ENCODE measurements at places on chromosomes 1 and 21.

DNA sequence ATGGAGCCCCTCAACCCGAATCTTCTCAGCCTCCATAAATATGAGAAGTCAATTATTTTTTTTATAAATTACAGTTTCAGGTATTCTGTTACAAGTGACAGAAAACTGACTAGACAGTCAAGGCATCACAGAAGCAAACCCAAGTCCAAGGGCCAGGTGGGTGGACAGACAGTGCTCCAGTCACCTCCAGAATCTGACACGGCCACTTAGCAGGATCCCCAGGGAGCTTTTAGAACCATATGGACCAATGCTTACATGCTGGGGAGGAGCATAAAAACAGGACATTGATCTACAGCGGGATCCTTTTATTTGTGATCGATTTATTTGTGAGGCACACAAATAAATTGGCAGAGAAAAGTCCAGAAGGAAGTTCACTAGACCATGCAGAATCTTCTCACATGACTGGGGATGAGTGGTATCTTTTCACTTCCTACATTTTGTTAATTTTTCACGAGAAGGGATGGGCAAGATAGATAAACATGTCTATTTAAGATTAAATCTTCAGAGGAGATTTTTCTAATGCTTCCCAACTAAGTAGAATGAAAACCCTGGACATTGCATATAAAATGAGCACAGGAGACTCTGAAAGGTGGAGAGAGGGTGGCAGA lies 15.0 kb downstream of the ZNF496 start:
- ATAC-seq: no peak

DNA sequence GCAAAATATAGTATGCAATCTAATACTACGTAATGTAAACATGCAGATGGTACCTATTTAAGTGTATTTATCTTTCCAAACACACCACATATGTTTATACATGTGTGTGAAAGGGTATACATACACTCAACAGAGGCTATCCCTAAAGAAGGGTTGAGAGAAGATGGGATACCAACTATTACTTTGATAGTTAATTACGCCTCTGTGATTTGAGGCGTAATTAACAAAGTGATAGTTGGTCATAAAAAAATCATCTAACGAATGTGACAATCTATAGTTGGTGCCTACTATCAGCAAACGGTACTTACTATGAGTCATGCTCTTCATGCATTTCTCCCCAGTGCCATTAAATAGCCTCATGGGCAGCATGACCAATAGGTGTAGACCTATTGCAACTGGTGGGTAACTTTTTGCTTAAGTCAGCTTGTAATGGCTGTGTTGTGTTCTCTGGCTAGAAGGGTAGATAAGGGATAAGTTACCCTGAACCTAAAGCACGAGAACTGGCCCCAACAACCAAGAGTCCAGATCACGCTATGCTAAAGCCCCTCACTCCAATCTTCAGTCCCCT lies 15.3 kb downstream of the RCAN1 start:
- ATAC-seq: no peak

DNA sequence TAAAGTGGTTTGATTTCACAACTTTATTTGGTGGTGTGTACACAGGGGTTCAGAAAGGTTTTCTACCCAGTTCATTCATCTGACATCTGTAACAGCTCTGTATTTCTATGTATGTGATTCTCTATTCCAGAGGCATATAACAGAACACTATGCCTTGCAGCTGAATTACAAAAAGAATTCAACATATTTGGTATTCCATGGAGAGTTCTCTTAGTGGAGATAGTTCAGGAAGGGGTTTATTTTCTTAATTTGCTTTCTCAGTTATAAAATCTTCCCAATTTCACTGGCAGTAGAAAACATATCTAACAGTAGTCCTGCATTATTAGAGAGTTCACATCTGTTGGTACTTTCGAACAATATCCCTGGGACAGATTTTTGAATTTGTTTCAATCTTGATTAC lies 207.9 kb upstream of the LYPLAL1 start:
- ATAC-seq: no peak

DNA sequence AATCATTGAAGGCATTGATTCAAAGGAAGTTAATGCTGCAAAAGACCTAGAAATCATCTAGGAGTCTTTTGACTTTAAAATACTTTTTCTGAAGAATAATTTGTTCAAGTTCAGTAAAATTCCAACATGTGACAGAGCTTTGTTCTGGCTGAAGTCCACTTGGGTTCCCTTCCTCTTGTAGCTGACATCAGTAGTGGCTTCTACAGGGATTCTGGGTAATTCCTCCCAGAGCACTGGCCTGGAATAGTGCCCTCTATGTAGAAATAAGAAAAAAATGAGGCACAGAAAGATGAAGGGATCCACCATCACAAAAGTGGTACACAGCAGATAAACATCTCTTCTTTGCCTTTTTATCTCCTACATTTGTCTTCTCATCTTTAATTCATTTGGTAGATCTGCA lies 548.1 kb downstream of the LTN1 start:
- ATAC-seq: no peak

GRCh38 chr1:60461925-60462595 lies 388.5 kb upstream of the C1orf87 start:
- ATAC-seq: peak; percentile 95

GRCh38 chr1:20612221-20612746 lies 21.0 kb upstream of the PINK1 start:
- ATAC-seq: no peak

GRCh38 chr1:109912873-109913272 lies 2.2 kb downstream of the CSF1 start:
- no peak for ATAC-seq

GRCh38 chr1:246631426-246631825 lies 65.2 kb downstream of the CNST start:
- no peak for ATAC-seq

DNA sequence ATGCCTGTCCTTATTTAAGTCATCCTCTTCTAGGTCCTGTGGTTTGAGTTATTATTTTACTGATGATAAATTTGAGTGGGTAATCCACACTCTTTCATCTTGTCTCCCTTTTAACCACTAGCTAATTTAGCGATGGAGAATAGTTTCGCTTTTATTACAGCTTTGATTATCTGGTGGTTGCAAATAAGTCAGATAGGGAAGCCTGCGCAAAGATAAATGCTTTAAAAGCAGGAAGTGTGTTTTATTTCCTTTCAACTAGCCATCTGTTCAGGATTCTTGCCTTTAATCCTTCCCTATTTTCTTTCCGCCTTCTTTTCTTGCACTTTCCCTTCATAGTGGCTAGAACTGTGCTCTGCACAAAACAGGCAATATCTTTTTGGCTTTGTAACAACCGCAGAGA lies 129.0 kb downstream of the TGFB2 start:
- no peak for ATAC-seq

DNA sequence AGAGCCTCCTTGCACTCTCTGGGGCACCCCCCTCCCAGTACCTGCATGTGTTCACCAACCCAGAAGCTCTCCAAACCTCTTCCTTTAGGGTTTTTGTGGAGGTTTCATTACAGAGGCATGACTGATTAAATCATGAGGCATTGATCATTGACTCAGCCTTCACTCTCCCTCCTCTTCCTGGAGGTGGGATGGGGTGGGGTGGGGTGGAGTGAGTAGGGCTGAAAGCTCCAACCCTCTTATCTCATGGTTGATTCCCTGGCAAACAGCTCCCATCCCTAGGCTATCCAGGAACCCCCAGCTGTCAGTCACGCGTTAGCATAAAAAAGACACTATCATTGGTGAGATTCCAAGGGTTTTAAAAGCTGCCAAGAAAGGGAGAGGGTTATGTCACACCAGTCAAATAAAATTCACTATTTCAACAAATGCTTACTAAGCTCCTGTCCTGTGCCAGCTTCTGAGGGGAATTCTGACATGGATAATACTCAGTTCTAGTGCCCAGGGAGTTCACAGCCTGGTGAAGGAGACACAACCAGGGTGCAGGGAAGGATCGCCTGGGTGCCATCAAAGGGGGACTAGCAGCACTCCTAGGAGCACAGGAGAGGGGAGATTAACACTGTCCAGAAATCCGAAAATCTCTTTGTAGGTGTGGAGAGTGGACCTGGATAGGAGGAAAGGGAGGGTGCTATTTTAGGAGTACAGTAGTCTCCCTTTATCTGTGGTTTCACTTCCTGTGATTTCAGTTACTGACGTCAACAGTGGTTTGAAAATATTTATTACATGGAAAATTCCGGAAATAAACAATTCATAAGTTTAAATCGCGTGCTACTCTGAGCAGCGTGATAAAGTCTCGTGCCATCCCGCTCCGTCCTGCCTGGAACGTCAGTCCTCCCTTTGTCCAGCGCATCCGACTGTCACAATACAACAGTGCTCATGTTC lies 6.8 kb upstream of the IL24 start:
- ATAC-seq: peak; percentile 79

DNA sequence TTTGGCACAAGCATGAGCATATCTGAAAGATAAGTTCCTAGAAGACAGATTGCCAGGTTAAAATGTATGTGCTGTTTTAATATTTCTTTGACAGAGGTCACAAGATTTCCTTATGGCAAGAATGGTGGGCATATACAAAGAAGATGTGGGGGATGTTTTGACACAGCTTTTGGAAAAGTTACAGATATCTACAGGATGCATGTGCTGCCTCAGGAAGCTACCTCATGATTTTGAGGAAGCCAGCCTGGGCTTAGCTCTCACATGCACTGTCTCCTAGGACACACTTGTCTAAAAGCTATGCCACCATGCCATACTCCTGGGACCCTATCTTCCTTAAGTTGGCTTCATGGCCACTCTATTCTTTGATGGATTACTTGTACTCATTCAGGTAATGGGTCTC lies 99.9 kb downstream of the C1orf94 start:
- no peak for ATAC-seq

DNA sequence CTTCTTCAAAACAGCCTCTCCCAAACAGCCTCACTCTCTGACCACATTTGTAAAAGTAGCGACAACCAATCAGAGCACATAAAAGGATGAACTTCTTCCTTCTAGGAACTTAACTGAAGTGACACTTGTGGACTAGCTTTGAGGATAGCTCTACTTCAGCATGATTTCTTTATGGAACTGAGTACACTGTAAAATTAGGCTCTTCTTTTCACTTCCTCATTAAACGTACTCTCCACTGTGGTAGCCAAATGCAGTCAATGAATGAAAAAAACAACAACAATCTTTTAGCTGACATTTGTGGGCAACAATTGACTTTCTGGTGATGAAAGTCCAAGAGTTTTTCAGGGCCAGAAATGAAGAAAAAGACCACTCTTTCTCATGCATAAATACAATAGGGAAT lies 9.6 kb downstream of the LRRC53 start:
- ATAC-seq: no peak

- ATAC-seq: no peak
These were observed 5.3 kb downstream of the TRAF3IP3 start for GRCh38 chr1:209761011-209761635.

GRCh38 chr1:169250022-169250421 lies 117.6 kb downstream of the NME7 start:
- ATAC-seq: no peak

- no peak for ATAC-seq
These were observed 898.3 kb upstream of the B3GALT2 start for GRCh38 chr1:194084755-194085154.

- no peak for ATAC-seq
These were observed 276.0 kb downstream of the TM2D1 start for GRCh38 chr1:61448914-61449313.

DNA sequence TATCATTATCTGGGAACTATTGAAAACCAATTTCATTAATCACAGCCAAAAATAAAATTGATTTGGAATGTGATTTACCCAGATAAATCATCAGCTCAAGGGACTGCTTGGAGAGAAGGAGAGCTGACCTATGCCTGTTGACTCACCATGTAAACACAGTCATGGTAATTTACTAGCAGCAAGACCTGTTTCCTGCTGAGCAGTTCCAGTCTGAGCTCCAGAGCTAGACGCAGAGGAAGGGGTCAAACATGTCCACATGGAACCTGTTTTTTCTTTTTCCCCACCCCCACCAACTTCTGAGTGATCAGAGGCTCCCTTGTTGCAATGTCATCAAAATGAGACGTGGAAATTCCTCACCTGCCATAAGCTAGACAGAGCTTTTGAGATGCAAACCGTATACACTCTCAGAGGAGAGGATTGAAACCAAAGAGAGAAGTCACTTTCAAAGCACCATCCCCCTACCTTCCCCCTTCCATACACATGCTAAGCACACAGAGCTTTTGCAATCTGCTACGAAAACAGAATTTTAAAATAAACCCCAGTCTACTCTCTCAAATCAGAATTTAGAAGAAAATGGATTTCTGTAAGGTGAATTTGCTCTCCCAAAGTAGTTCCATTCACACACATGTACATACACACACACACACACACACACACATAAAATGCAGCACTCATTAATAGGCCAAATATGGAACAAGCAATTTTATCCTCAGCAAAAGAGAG lies 55.9 kb upstream of the PTGFRN start:
- peak; percentile 98 for ATAC-seq

DNA sequence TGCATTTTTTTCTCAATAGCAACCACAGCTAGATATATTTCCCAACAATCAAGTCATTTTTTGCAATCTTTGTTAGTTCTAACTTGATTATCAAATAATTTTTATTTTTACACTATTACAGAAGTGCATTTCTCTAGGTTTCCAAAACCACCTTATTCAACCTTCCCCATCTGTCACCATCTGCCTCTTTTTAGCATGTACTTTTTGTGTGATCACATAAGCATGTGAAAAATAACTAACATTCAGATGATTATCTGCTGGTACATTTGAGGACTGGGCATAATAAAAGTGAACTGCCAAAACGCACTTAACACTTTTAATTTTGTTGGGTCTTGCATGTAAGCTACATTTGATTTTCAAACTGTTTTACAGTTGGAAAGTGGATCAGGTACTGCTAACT lies 291.5 kb downstream of the AKT3 start:
- no peak for ATAC-seq

DNA sequence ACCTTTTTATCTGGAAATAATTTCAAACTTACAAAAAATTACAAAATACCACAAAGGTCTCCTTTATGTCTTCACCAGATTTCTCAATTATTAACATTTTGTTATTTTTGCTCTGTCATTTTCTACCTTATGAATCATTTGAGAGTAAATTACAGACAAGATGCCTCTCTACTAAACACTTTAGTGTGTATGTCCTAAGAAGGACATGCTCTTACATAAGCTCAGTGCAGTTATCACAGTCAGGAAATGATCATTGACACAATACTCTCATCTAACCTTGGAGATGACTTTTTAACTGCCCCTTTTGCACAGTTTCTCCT lies 378.9 kb upstream of the RUNX1 start:
- no peak for ATAC-seq

Data from motor neuron (in vitro differentiated cells).